ENCODE measurements at places on chromosomes 3 and 15.
A peak's percentile ranks its signal among the peaks of the same experiment; 100 is the strongest.

GRCh38 chr15:55334371-55334770 lies 15.3 kb downstream of the PIGB start:
- no peak for DNase-seq

- no peak for DNase-seq
These were observed 300.3 kb downstream of the TAFA4 start for GRCh38 chr3:68631850-68632545.

- DNase-seq, result peak; percentile 6
These were observed 35.3 kb upstream of the PLSCR2 start for GRCh38 chr3:146504498-146505197.

- DNase-seq, result no peak
These were observed 4.7 kb downstream of the PXYLP1 start for GRCh38 chr3:141236361-141236760.

DNA sequence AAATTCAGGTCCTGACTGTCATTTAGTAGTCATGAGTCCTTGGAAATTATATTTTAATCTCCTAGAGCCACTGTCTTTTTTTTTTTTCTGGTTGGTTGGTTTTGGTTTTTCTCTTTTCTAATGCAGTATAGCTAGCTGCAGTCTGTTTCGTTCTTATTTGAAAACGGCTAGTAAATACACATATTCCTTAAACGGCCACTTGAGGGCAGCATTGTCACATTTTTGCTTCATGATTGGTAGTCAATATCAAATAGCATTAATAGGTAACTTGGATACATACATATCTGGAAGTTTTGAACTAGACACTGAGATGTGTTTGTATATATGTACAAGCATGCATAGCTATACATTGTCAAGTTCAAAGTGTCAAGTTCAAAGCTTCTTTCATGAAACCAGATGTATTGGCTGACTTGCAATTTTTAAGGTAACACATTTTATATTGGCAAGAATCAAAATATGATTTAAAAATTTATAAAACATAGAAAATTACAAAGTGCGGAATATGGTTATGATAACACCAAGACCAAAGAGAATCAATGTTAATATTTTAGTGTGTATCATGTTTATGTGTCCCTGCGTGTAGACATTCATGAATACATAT lies 22.5 kb downstream of the GABRA5 start:
- DNase-seq, result peak; percentile 57

DNA sequence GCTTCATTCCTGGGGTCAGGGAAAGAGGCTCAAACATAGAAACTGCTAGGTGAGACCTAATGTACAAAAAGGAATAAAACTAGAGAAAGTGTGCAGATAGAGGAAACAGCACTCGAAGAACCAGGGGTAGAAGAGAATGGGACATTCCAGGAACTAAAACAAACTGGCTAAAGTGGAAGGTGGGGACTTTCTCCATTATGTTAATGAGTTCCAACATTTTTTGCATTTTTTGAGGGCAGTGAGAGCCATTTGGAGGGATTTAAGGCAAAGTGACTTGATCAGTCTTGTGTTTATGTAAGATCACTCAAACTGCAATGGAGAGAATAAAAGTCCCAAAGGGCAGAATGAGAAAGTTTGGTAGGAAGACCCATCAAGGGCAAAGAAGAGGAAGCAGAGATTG lies 20.6 kb upstream of the SLC4A7 start:
- peak; percentile 67 for DNase-seq

GRCh38 chr3:197406266-197406665 lies 107.9 kb upstream of the DLG1 start:
- peak; percentile 50 for DNase-seq

DNA sequence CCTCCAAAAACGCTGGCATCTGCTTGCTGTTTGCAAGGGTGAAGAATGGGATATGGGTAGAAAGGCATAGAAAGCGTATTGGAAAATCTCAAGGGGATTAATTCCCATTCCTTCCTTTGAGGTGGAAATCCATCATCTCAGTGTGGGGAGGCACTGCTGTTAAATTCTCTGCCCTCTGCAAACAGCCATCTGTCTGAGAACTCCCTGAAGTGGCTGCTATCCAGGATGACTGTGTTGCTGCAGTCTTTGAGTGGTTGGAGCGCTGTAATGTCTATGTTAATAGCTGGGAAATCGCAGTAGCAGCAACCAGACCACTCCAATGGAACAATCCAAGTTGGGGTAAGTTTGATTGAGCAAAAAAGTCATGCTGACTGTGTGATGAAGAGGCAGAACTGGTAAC lies 625.9 kb downstream of the NLGN1 start:
- peak; percentile 3 for DNase-seq

GRCh38 chr3:170081079-170081741 lies 43.4 kb downstream of the GPR160 start:
- DNase-seq, result peak; percentile 58

DNA sequence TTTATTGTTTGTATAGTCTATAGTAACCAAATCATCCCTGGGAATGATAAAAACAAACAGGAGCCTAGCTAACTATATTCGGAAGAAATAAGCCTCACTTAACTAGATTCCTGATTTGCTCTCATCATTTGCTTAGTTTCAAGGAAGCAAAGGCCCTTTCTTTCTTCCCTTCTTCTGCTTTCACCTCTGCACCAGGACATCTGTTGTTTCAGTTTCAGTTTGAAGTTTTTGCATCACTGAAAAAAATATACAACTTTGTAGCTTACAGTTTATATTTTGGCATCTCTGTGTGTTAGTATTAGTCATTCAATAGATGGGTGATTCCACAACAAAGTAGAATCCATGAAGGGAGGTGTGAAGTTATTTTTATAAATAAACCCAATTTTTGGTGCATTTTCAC lies 113.6 kb upstream of the SNTN start:
- no peak for DNase-seq

- DNase-seq, result no peak
These were observed 276.7 kb downstream of the CHL1 start for GRCh38 chr3:473033-473800.

- DNase-seq, result no peak
These were observed 89.0 kb downstream of the IL20RB start for GRCh38 chr3:137046747-137047146.

DNA sequence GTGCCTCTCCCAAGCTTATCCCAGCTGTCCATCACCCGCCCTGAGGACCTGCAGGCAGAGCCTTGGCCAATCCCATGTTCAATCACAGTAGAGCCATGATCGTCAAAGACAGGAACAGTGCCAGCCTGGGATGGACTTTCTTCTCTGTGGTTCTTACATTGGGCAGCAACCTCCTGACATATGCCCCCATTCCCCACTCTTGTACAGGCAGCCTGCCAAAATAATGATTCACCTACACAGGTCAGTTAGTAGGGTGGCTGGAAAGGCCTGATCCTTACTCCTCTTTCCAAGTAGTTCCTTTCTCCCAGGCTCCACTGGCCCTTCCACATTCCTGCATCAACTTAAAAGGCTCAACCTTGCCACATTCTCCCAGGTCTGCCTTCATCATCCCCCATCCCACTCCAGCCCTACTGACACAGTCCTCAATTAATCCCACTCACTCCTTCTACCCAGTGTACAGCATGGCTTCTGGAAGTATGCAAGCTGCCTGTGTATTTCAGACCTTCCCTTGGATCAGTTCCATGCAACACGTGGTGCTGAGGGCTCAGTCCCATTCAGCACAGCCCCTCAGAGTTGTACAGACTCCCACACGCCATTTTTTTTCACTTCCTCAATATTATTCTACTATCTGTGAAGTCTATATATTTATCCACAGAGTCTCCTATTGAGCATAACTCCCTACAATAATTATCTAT lies 189.8 kb downstream of the NTRK3 start:
- no peak for DNase-seq

DNA sequence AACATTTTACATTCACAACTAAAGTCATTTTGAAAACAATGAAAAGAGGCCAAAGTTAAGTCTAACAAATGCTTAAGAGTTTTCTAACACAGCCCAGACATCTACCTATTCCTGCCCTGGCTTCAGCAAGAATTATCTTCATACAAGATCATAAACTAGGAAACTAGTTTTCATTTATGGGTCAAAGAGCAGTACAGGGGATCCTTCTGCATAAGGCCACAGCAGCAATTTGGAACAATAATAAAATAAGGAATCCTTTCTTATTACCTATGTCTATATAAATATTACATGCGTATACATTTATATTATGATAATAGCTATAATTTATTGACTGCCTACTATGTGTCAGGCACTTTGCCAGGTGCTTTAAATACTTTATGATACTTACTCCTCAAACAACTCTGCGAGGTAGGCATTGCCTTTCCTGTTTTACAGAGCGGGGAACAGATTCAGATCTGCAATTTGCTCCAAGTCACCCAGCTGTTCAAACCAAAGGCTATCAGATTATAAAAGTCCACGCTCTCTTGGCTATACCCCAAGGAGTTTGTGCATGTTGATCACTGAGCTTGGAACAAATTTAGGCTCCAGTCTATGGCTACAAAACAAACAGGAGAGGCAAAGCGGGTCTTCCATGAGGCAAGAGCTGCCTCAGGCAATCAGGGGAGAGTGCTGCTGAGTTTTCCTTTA lies 196.4 kb downstream of the RORA start:
- no peak for DNase-seq

- no peak for DNase-seq
These were observed 331.0 kb upstream of the LRRFIP2 start for GRCh38 chr3:37505415-37505814.

DNA sequence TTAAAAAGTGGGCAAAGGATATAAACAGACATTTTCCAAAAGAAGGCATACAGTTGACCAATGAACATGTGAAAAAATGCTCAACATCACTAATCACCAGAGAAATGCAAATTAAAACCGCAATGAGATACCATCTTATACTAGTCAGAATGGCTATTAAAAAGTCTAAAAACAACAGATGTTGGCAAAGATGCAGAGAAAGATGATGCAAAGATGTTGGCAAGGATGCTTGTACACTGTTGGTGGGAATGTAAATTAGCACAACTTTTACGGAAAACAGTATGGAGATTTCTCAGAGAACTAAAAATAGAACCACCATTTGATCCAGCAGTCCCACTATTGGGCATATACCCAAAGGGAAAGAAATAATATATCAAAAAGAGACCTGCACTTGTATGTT lies 53.5 kb downstream of the TLNRD1 start:
- DNase-seq, result peak; percentile 37

GRCh38 chr15:69666441-69666882 lies 213.8 kb downstream of the RPLP1 start:
- peak; percentile 45 for DNase-seq

DNA sequence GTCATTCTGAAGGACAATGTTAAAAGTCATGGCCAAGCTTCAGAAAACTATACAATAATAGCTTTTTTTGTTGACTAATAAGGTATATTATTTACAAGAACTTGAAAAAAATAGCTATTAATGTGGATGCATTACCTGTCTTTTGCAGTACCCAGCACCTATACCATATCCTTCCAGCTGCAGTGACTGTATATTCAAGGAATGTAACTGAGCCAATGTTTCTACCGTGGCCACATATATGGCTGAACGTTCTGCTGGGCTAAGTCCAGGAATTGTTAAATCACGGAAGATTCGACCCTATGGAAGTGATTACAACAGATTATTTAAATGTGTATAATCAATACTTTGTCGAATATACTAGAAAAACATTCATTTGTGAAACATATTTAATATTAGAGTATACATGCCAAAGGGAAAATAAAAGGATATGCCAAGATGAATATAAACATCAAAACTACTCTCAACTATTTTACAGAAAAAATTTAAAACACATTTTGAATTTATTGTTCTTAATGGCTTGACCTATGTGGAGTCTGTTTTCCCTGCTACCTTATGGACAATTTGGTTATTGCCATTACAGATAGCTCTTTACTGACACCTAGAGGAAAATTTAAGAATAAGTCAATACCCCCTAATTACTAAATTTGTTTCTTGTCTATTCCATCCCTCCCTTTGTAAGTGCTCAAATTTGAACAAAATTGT lies 17.6 kb downstream of the ACAD11 start:
- peak; percentile 60 for DNase-seq

DNA sequence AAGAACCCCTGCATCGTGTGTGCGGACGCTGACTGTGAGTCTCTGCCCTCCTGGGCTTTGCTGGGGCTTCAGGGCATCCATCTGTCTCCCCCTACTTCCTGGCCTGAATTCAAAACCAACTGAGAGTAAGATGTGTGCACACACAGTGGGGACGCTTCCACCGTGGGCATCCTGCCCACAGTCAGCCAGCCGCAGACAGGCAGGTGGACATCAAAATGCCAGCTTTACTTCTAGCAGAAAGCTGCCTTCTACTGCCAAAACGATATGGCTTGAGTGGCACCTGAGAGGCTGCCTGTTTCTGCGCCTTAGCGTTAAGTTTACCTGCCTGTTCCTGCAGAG lies 18.5 kb downstream of the ALDH1A3 start:
- DNase-seq, result no peak

DNA sequence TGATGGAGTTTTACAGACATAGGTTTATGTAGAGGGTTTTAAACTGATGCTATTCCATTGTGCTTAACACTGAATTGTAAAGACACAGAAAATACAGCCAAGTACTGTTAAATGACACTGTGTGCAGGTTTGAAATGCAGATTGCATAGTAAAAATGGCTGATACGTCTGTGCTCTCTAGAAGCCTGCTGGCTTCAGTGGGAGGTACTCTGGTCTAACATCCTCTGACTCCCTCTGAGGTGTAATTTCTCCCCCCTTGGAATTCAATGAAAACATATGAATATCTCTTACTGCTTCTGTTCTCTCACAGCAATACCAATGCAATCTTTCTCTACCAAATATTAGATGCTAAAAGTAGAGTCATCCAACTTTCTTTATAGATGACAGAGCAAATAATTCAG lies 176.6 kb downstream of the SLC9A9 start:
- no peak for DNase-seq

DNA sequence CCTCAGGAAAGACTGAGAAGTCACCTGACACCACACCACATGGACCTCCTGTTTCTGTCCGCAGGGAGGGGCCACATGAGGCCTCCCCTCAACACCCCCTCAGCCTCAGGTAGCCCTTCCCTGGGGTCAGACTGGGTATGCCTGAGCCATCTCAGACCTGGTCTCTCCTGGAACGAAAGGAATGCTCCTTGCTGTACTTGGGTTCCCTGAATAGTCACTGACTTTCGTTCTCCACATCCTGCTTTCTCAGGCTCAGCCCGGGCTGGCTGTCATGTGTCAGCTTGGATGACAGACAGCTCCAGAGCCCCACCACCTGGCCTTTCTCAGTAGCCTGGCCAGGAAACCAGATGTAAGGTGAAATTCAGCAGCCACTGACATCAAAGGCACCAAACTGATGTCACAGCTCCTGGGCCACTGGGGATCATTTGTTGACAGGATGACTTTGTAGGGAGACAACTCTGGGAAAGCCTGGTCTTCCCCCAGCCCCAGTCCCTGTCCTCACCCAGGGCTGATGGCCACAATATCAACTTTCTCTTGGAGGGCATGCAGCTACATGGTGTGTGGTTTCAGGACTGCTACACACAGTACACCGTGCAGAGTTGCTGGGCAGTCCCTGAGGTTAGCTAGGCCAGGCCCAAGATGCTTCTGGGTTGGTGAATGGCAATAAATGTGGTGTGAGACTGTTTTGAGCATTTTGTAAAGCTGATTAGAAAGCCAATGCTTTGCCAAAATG lies 141.4 kb upstream of the MRPS22 start:
- DNase-seq, result no peak
